ENCODE measurements at places on chromosomes 3 and 15. TPM values are rescaled to one million over a fixed set of nuclear protein-coding genes. Genes with fewer than 3 reads are reported as not detected.

GRCh38 chr3:158169091-158169491 is 59.2 kb downstream of the RSRC1 start:
- peak overlapping the region; percentile 47 for H3K27ac ChIP-seq
- no peak for DNase-seq
- H3K4me3 ChIP-seq: no peak overlapping the region
- no peaks in the 10 kb centered on the region for H3K27me3 ChIP-seq
- peaks cover 18% of the 10 kb centered on the region for H3K4me1 ChIP-seq

CCR8 gene
- not detected for polyA plus RNA-seq

VEPH1 gene
- polyA plus RNA-seq: 11.3 TPM

CHRNA7 gene
- 0.80 TPM for polyA plus RNA-seq

DNA sequence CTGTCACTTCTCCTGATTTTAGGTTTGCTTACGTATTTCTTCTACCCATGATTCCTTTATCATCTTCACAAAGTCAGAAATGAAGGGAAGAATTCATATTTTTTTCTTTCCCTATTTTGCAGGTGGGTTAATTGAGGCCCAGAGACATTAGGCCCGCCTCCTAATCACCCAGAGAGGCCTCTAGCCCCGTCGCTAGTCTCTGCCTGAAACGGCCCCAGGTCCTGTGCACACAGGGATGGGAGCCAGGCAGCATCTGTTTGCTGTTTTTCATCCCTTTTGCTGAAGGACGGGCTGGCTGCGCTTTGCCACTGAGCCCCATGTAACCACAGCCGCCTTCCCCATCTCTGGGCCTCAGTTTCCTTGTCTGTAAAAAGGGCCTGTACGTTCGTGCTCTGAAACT is 135.9 kb downstream of the FBLN2 start:
- no peaks in the 10 kb centered on the region for H3K27me3 ChIP-seq
- H3K4me1 ChIP-seq: no peaks in the 10 kb centered on the region
- H3K36me3 ChIP-seq: no peaks in the 10 kb centered on the region

STRIT1 gene
- not detected for polyA plus RNA-seq

GRCh38 chr15:89542369-89542768 is 32.9 kb upstream of the TICRR start:
- no peak for DNase-seq
- no peak overlapping the region for H3K27ac ChIP-seq
- H3K27me3 ChIP-seq: no peaks in the 10 kb centered on the region
- no peak overlapping the region for H3K4me3 ChIP-seq
- no peaks in the 10 kb centered on the region for H3K36me3 ChIP-seq
- H3K4me1 ChIP-seq: no peaks in the 10 kb centered on the region

DNA sequence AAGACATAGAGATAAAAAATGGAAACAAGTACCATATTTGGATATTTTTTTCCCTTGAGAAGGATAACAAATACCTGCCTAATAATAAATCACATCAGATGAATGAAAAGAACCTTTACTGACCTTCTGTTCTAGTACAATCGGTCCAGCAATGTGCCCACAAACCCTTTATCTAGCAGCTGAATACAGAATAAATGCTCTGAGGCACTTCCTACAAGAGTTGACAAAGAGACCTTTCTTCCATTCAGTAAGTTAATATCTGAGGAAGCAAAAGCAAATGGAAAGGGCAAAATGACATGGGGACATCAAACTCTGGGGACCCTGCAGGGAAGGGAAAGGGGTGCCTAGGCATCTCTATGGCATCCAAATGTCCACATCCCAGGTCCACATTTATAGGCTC is 115.8 kb downstream of the NEK10 start:
- no peaks in the 10 kb centered on the region for H3K27me3 ChIP-seq
- no peaks in the 10 kb centered on the region for H3K36me3 ChIP-seq
- no peak for DNase-seq

GRCh38 chr3:187066228-187066995 is 72.9 kb downstream of the RPL39L start:
- H3K27ac ChIP-seq: no peak overlapping the region
- no peaks in the 10 kb centered on the region for H3K27me3 ChIP-seq
- DNase-seq: peak; percentile 32
- peaks cover 2% of the 10 kb centered on the region for H3K4me1 ChIP-seq
- H3K4me3 ChIP-seq: no peak overlapping the region

DNA sequence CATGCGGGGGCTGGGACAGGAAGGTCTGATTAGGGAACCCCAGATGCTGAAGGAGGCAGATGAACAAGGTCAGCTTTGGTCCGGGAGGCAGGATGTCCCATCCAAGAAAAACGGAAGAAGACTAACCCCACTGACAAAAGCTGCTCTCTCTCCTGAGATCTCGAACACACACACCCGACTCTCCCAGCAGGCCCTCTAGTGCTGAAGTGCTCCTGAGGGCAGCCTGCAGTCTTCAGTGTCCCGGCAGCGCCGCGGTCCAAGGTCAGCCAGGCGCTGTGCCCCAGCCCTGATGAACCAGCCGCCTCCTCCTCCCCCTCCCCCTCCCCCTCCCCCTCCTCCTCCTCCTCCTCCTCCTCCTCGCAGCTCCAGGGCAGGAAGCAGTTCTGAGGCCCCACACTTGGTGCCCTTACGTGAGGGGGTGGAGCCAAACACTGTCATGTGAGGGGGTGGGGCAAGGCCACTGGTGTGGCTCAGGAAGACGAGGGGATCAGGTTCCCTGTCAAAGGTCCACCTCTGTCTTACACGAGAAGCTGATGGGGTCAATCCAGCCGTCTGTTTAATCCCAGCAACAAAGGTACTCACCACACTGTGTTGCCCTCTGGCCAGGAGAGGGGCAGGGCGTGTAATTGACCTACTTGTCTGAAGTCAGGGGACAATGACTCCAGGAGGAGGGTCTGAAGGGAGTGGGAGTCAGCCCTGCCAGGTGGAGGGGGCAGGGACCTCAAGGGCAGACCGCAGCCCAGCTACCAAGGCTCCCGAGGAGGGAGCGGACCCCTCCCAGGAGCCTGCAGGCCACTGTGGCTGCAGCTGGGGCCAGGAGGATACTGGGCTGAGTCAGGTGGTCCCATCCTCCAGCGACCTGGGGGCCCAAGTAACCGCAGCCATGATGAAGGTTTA is 34.3 kb downstream of the PRR23E start:
- H3K27me3 ChIP-seq: no peaks in the 10 kb centered on the region
- no peak overlapping the region for H3K4me3 ChIP-seq
- no peak overlapping the region for H3K27ac ChIP-seq
- no peaks in the 10 kb centered on the region for H3K4me1 ChIP-seq

ARNT2 gene
- polyA plus RNA-seq: 17.0 TPM

DNA sequence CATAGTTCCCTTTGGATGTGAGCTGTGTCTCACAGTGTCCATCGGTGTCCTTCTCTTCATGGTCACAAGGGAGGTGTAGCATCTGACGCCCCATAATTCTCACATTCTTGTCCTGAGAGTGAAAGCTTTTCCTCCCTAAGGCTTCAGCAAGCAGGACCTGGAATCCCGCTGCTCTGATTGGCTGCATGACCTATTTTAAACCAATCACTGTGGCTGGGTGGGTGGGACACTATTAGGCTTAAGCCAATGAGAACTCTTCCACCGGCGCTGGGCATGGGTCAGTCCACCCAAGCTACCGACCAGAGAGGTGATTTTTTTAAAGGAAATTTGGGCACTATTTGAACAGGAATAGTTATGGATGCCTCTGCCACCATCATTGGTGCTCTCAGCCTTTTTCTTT is 385.9 kb downstream of the MFSD1 start:
- no peak overlapping the region for H3K4me3 ChIP-seq
- H3K27ac ChIP-seq: no peak overlapping the region
- no peak for DNase-seq

- H3K4me1 ChIP-seq: peaks cover 19% of the 10 kb centered on the region
- H3K27me3 ChIP-seq: no peaks in the 10 kb centered on the region
- peak overlapping the region; percentile 96 for H3K27ac ChIP-seq
- H3K4me3 ChIP-seq: no peak overlapping the region
- no peaks in the 10 kb centered on the region for H3K36me3 ChIP-seq
Observed at GRCh38 chr3:4417449-4417848, 49.6 kb downstream of the SUMF1 start.

- H3K36me3 ChIP-seq: no peaks in the 10 kb centered on the region
- DNase-seq: no peak
- H3K27ac ChIP-seq: no peak overlapping the region
Observed at GRCh38 chr3:176514297-176514696, 683.0 kb downstream of the TBL1XR1 start.

- DNase-seq: no peak
- no peaks in the 10 kb centered on the region for H3K27me3 ChIP-seq
- H3K36me3 ChIP-seq: no peaks in the 10 kb centered on the region
- H3K4me3 ChIP-seq: no peak overlapping the region
- H3K4me1 ChIP-seq: peaks cover 28% of the 10 kb centered on the region
Observed at GRCh38 chr3:52090131-52090932, 34.0 kb upstream of the DUSP7 start.

DNA sequence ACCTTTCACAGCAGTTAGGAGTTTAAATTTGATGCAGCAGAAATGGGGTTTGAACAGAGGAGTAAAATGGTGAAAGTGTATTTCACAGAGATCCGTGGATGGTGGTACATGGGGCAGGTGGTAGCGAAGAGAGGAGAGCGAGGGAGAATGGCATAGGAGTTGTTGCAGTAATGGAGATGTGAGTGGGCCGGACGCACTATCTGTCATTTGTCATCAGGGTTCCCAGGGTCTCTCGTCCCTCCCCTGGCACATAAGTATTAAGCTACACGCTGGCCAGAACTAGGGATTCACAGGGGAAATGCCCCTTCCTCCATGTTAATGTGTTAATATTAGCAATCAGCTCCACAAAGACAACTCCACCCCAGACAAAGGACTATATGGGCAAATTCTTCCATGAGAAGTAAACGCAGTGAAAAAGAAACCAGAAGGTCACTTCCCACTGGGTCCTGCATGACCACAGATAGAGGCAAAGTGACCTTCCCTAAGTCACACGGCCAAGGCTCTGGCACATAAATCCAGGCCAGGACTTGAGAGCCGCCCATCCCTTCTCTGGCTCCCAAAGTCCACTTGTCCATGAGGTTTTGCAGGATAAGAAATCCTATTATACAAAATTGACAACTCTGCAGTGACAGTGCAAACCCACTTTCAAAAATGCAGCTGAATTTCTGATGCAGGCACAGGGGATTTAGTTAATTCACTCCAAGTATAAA is 42.5 kb downstream of the ANXA2 start:
- H3K27me3 ChIP-seq: no peaks in the 10 kb centered on the region
- peak overlapping the region; percentile 65 for H3K27ac ChIP-seq
- peaks cover 18% of the 10 kb centered on the region for H3K4me1 ChIP-seq

DNA sequence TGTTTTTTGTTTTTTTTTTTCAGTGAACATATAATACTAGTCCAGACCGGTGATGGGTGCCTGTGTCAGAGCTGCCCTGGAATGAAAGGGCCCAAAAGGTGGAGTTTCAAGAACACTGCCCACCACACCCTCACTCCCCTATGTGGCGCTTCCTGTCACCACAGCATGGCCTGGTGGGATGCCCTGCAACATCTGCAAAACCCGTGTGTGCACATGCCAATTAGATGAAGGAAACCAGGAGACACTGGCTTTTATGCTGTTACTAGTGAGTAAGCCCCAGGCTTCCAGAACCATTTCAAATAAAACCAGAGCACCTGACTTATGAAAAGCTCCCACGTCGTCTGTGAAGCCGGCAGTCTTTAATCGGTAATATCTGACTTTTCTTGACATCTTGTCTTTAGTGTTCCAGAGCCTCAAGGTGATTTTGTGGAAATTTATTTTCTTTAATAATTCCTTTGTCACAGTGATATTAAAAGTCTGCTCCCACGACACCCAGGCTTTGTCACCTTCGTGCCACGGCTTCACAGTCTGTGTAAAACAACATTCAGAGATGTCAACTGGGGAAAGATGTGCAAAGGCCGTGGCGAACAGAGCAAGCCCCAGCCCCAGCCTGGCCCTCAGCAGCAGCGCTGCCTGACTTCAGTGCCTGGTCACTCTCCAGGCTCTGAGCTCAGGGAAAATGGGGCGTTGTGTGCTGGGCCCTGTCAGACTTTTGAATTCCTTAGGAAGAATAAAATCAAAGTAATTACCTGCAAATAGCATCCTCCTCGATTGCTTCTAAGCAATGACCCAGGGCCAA is 6.4 kb downstream of the CFAP92 start:
- H3K4me1 ChIP-seq: no peaks in the 10 kb centered on the region
- no peaks in the 10 kb centered on the region for H3K36me3 ChIP-seq
- H3K4me3 ChIP-seq: no peak overlapping the region

NR2E3 gene
- 0.18 TPM for polyA plus RNA-seq

DNA sequence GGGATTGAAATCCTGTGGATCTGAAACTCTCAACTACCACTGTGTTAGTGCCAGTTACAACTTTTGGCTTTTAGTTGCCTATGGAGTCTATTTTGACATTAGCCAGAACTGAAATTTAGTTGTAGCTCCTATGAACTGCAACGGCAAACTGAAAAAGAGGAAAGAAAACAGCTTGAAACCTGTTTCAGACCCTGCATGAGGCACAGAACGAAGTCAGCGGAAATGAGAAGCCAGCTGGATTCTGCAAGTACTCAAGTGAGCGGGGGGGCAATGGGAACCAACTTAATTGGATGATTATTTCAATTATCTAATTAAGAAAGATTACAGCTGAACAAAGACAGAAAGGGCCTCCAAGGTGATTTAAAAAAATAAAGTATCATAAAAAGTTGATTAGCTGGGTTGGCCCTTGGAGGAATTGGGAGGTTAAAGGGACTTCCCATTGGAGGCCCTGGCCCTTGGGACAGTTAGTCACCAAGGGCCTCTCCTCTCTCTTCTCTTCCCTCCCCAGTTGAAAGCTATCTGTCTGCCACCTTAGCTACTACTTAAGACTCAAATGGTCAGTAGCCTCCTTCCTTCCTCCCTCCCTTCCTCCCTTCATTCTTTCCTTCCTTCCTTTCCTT is 352.1 kb downstream of the SHQ1 start:
- H3K27ac ChIP-seq: no peak overlapping the region
- no peak for DNase-seq
- no peak overlapping the region for H3K4me3 ChIP-seq
- H3K36me3 ChIP-seq: no peaks in the 10 kb centered on the region
- H3K27me3 ChIP-seq: no peaks in the 10 kb centered on the region

DNA sequence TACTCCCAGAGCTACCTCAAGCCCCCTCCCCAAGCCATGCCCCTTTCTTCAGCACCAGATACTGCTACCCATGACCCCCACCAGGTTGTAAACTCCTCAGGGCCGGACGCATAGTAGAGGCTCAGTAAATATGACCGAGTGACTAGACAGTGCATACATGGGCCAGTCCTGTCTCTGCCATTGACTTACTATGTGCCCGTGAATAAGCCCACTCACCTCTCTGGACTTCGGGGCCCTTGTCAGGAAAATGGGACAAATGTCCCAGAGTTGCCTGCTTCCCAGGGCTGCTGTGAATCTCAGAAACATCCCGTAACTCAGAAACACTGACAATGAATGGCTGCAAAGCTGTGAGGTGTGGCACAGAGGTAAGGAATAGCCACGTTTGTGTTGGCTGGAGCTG is 48.2 kb upstream of the FGD5 start:
- peak; percentile 12 for DNase-seq
- H3K4me1 ChIP-seq: no peaks in the 10 kb centered on the region
- H3K27me3 ChIP-seq: no peaks in the 10 kb centered on the region
- no peak overlapping the region for H3K27ac ChIP-seq
